ENCODE measurements at places on chromosomes 16 and 17.
A peak's percentile ranks its signal among the peaks of the same experiment; 100 is the strongest.

- peak; percentile 69 for DNase-seq
These were observed at the start of gene MLLT6 for GRCh38 chr17:38704606-38705522. Gene MLLT6, plus strand, starts transcription at chr17:38705273. Its CDS starts 360 bp downstream, at chr17:38705633.

DNA sequence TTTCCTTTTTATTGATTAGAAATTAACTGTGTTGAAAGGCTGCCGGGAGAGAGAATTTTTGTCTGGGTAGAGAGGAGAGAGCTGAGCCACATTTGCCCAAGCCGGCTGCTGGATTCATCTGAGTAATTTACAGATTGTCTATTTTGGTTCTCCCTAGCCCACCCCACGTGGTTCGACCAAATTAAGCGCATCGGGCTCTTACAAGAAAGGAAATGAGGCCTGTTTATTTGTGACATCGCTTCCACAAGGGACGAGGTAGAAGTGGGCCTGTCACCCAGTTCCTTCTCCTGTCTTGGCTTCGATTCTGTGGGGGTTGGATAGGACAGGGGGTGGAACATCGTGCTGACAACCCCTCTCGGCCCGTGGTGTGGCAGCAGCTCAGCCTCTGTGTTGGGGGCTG is 42.9 kb downstream of the SYT17 start:
- DNase-seq = no peak

DNA sequence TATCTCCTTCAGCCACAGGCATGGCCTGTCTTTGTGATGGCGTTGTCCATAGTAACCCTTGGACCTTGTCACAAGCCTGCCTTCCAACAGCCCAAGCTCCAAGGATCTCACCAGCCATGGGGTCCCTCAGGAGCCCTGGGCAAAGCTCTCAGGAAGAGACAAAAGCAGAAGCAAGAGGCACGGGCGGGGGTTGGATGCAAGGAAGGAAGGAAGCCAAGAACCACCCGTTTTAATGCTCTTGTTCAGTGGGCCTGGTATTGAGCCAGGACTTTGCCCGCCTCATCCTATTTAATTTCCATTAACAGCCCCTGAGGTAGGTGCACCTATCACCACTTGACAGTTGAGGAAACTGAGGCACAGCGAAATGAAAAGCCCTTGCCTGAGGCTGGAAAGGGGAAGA is 32.3 kb upstream of the GOSR2 start:
- DNase-seq = no peak

DNA sequence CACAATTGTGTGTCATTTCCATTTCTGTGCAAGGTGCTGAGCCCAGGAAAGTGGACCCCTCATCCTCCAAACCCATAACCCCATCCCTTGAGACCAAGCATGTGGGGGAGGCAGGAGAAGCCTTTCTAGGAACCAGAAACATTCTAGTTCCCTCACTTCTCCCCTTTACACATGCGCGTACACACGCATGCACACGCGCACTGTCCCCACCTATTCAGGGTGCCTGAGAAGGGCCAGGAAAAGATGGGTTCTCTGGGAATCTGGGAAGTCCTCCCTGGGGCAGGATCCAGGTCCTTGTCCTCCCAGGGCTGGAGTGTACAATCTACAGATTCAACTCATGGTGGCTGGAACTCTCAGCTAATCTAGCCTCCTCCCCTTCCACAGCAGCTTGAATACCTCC is 2.4 kb downstream of the PPY start:
- DNase-seq = no peak

- DNase-seq = no peak
These were observed 272.4 kb downstream of the IRF8 start for GRCh38 chr16:86171329-86171728.

DNA sequence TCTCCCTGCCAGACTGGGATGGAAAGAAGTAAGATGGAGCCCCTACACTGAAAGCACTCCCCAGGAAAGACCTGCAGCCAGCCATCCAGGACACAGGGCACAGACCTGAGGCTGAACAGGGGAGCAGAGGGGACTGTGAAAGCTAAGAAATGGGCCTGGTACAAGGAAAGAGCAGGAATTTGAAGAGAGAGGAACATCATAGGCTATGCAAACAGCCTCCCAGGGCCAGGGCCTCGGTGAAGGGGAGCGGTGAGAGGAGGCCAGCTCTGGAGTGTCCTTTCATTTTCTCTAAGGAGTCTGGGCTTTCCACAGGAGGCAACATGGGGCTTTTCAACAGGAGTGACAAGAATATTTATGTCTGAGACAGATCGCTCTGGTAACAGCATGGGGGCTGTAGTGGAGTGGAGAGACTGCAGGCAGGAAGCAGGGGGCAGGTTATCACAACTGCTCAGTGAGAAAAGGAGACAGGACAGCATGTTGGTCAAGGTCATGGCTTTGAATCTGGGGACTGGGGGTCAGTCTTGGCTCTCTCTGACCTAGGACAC is 50.1 kb downstream of the TOM1L2 start:
- no peak for DNase-seq

DNA sequence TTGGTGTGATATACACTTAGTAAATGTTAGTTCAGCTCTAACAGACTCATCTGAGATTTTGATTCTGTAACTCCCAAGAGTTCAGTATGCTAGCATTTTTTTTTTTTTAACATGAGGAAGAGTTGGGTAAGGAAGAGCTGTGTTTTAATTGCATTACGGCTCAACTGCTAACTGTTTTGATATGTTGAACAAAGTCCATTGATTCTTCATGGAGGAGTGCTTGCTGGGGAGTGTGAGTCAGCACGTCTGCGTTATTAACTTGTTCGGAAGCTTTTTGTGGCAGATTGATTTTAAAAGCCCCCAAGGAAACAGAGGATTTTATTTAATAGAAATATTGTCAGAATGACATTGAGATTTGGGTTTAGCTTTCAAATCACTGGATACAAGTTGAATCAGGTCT is 45.8 kb downstream of the PITPNC1 start:
- no peak for DNase-seq

GRCh38 chr16:832652-833336 is 32.3 kb upstream of the GNG13 start:
- DNase-seq = no peak

DNA sequence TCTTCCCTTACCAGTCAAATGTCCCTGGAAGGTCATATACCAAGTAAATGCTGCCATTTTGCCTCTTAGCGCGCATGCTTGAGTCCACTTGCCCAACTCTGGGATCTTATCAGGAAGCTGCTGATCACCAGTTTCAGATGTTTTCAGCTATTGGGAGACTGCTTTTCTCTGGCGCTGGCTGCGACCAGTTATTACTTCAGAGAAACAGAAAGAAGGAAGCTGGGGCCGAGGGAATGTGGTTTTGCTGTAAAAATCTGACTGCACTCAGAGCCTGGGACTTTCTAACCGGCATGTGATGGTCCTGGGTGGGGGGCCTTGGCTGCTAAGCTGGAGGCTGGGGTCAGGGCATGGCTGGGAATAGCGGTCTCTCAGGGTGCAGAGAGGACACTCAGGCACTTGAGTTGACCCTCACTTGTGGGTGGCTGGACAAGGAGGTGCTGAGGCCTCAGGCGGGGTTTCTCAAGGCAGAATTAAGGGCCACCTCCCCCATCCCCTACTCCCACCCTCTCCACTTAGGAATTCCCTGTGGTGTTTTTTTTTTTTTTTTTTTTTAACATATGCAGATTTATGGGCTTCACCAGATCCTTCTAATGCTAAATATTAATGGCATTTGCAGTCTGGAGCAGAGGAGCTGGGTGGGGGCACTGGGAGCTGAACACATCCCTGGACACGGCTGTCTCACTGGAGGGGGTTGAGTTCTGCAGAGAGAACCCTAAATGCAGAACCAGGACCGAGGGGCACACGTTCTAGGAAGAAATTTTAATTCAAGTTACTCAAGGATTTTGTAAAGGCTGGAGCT is 145.8 kb downstream of the CYLD start:
- no peak for DNase-seq

DNA sequence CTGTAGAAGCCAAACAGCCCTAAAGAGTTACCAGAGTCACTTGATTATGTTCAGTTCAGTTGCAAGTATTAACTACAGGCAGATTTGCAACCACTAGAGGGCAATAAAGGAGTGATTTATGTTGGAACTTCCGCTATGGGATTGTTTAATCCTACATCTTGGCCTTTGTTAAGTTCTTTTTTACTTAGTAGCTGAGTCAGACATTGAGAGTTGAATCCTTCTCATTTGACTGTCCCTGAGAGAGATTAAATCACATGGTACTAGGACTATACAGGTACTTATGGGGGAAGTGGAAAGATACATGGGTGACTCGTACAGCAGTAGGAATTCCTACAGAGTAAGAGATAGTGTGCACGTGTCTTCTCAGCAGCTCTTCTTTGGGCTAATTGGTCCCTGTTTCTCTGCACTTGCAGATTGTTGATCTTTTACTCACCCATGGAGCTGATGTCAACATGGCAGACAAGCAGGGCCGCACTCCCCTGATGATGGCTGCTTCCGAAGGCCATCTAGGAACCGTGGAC is 40.3 kb downstream of the CYB561 start:
- DNase-seq = peak; percentile 95

DNA sequence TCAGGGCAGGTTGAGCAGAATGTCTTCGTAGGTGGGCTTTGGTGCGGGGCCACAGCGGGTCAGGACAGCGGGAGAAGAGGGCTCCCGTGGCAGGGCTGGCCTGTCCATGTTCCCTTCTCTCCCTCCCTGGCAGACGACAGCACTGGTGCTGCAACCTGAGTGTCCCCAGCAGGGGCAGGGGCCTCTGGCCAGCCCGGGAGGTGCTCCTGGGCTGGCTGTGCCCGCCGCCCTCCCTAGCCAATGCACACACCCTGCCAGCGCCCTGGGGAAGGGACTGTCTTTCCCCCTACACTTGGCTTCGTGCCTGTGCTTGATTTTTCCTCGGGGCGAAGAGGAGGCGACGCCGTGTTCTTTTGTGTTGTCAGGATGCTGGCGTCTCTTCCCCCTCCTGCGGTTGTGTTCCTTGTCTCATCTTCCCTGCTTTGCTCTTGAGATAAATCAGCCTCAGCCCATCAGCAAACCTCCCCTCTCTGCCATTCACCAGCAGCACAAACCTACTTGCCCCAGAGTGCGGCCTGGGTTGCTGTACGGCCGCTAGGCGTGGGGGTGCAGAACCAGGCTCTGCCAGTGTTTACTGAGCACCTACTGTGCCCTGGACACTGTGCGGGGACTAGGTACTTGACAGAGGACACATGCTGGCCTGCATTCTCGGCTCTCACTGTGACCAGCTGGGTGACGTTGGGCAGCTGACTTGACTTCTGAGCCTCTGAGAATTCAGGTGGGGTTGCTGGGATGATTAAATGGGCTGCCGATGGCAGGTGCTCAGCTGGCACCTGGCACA is 237.3 kb upstream of the CIBAR2 start:
- DNase-seq = no peak
